ENCODE measurements at places on chromosomes 4 and X.

DNA sequence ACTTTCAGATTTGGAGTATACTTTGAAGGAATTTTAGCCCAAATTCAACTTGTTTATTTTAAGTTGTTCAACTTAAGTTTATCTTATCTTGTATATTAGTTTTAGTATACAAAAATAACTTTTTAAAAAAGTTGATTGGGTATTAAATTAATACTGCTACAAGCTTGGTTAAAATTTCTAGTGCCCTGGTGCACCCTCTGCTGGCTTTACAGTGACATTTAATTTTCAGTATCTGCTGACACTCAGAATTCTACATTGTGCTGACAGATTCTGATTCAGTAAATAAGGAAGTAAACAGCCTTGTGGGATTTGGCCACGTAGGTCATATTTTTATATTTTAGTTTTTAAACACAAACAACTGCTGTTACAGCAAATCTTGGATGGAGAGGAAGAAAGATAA, 2.9 kb downstream of the EDA start:
- no peak for DNase-seq

GRCh38 chrX:134732152-134732551, 73.9 kb upstream of the PLAC1 start:
- no peak for DNase-seq

DNA sequence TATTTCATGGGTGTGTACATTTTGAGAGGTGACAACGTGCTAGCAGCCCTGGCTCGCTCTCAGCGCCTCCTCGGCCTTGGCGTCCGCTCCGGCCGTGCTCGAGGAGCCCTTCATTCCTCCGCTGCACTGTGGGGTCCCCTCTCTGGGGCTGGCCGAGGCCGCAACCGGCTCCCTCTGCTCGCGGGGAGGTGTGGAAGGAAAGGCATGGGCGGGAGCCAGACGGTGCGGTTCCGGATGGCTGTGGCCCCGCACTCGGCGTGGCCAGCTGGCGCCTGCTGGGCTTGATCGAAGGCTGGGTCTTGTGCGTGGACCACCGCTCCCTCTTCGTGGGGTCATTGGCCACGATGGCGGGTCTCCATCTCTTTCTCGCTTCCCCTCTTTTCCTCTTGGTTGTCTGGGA, 17.2 kb upstream of the SFRP2 start:
- no peak for DNase-seq

- no peak for DNase-seq
These were observed 65.7 kb upstream of the KCNIP4 start for GRCh38 chr4:22014222-22014741.

- no peak for DNase-seq
These were observed 9.4 kb downstream of the FNIP2 start for GRCh38 chr4:158778156-158778711.

DNA sequence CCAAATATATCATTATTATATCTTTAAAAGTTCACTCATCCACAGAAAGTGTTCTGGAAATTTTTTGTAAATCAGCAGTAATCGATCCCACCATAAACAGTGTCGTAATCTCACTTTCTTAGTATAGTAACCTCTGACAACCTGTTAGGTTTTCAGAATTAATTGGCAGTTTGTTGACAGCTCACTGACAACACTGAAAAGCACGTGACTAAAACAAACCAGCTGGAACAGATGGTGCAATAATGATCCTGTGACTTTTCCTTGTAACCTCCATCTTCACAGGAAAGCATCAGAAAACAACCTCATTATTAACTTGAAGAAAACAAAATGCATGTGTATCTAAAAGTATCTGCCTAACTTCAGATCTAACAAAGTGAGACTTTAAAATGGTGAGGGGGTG, 48.5 kb downstream of the FSTL5 start:
- DNase-seq, result no peak

- DNase-seq, result no peak
These were observed 19.4 kb downstream of the MRFAP1 start for GRCh38 chr4:6659897-6660296.

DNA sequence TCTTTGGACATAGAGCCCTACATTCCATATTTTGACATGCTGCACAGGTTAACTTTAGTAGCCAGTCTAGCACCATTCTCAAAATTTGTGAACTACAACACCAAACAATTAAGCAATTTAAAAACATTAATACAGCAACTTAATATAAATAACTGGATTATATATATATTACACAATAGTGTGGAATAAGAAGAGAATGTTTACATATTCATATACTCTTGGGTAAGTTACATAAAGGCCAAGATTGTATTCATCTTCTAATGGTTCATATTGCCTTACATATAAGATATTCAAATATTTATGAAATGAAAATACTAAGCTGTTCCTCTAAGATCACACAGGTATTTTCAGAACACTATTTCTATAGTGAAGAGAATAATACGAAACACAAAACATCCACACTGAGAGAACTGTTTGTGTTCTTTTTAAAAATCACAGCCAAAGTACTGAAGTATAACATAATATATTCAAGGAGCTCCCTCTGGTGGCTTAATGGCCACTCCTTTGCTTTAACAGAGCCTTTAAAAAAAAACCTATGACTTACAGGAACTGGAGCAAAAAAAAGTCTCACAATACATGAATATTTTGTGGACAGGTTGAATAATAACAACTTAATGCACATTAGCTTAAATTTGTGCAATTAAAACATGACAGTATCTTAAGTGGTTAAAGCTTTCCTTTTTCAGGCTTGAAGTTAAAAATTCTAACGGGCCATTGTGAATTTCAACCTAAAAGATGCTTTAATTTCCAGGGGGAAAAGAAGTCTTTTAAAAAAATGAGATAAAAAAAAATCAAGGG, 46.2 kb downstream of the NEK1 start:
- peak; percentile 22 for DNase-seq

DNA sequence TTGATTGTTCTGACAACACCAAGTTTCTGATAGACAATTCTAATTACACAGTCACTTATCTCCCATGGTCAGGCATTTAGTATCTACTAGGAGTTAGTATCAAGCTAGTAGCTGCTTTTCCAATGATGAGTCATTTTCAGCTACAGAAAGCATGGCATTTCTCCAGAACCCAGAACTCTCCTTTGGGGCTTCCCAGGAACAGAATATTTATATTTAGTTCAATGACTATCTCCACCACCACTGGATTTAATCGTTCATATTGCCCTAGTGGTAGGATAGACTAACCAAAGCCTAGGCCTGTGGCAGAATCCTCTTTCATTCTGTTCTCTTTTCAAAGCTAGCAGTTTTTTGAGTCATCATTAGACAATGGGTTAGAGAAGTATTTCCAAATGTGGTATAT, 569.4 kb downstream of the GABRG1 start:
- no peak for DNase-seq

DNA sequence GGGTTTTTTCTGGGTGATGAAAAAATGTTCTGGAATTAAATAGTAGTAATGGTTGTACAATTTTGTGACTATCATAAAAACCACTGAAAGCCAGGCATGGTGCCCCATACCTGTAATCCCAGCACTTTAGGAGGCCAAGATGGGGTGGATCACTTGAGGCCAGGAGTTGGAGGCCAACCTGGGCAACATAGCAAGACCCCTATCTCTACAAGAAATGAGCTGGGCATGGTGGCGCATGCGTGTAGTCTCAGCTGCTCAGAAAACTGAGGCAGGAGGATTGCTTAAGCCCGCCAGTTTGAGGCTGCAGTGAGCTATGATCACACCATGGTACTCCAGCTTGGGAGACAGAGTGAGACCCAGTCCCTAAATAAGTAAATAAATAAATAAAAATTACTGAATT, 58.3 kb upstream of the TMEM131L start:
- DNase-seq, result no peak

- DNase-seq, result no peak
These were observed 351.9 kb downstream of the FAT4 start for GRCh38 chr4:125666635-125667034.

- no peak for DNase-seq
These were observed 11.0 kb downstream of the GNRHR start for GRCh38 chr4:67743194-67743593.

DNA sequence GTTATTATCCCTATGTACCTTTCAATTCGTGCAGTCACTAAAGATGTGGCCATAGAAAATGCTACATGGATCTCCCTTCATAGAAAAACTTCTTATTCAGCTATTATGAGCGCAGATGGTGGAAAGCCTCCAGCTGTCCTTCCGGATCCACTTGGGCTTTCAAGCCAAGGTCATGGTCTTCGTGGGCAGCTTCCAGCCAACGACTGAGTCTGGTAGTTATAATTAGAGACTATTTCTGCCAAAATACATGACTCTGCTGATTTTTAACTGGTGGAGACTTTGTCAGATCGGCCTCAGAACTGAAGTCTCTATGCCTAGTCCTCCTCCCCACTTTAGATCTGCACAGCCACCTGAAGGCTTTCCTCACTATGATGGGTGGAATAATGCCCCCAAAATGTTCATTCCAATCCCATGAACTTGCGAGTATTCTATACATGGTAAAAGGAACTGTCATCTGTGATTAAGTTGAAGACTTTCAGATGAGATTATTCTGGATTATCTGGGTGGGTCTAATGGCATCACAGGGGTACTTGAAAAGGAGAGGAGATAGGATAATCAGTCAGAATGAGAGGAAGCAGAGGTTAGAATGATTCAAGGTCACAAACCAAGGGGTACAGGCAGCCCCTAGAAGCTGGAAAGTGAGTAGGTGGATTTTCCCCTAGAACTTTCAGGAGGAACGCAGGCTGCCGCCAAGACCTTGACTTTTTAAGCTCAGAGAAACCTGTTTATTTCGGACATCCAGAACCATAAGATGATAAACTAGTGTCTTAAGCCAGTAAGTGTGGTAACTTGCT, 171.1 kb upstream of the CXCL13 start:
- DNase-seq, result no peak

DNA sequence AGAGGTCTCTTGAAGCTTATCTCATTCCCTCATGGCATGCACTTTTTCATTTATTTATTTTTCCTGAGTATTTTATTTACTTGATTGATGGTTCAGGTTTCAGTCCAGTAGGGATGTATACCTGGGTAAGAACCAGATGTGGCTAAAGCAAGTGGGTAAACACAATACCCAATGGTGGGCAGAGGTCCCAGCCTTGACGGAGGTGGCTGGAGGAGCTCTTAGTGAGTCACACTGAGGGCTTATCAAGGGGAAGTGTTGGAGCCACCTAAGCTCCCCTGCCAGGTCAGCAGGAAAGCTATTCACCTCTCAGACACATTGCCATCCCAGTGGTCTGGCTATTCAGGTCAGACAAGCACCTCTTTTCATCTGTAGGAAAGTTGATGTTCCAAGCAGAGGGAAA, 236.2 kb upstream of the MAGEB16 start:
- DNase-seq, result no peak

All from K562 (cell line).